ENCODE measurements at places on chromosomes 6 and 20. TPM values are rescaled to one million over a fixed set of nuclear protein-coding genes. Genes with fewer than 3 reads are reported as not detected.

GRCh38 chr20:10463622-10464021, 28.5 kb downstream of the SLX4IP start:
- DNase-seq, result no peak

- DNase-seq, result no peak
Observed at GRCh38 chr6:7172649-7173048, 64.9 kb downstream of the RREB1 start.

DNA sequence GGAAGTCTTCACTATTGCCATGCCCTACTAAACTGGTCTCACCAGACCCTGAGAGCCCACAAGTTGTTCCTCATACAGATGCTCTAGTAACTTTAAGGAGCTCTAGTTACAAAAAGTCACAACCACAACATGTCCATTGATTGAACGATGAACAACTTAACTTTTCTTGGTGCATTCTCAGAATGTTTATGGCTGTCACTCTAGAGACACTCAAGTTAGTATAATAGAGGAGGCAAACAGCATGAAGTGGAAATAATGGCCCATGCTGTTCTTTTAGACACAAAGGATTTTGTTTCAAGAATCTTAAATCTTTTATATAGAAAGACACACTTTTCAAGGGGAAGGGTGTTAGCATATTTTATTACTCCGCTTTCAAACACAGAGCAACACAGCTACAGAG, 934.4 kb downstream of the HACE1 start:
- DNase-seq, result no peak

Gene SIGLEC1
- polyA plus RNA-seq, result 0.58 TPM

Gene PXDC1
- polyA plus RNA-seq, result 21.0 TPM

Gene C6orf15
- not detected for polyA plus RNA-seq

Measured in left renal cortex interstitium (tissue), 4 donors.